Psoas muscle (tissue), 8 donors: ENCODE measurements at places on chromosomes 6 and 20. TPM values are rescaled to one million over a fixed set of nuclear protein-coding genes. Genes with fewer than 3 reads are reported as not detected.

The BPIFB2 gene
- not detected for polyA plus RNA-seq

The ESR1 gene
- 0.93 TPM for polyA plus RNA-seq

The IYD gene
- polyA plus RNA-seq: not detected

The PGK2 gene
- polyA plus RNA-seq: not detected

The MUCL3 gene
- not detected for polyA plus RNA-seq

The TTBK1 gene
- polyA plus RNA-seq: 0.03 TPM

The ZNF318 gene
- 3.4 TPM for polyA plus RNA-seq

The EPB41L2 gene
- polyA plus RNA-seq: 10.1 TPM

The PRKN gene
- 11.7 TPM for polyA plus RNA-seq

The LINC00237 gene
- not detected for polyA plus RNA-seq

The MAP7 gene
- 0.10 TPM for polyA plus RNA-seq

- no peak for DNase-seq
Measured at GRCh38 chr6:108596956-108597355, 36.2 kb downstream of the FOXO3 start.

GRCh38 chr20:23995905-23996666 is 7.5 kb upstream of the GGTLC1 start:
- DNase-seq: no peak

DNA sequence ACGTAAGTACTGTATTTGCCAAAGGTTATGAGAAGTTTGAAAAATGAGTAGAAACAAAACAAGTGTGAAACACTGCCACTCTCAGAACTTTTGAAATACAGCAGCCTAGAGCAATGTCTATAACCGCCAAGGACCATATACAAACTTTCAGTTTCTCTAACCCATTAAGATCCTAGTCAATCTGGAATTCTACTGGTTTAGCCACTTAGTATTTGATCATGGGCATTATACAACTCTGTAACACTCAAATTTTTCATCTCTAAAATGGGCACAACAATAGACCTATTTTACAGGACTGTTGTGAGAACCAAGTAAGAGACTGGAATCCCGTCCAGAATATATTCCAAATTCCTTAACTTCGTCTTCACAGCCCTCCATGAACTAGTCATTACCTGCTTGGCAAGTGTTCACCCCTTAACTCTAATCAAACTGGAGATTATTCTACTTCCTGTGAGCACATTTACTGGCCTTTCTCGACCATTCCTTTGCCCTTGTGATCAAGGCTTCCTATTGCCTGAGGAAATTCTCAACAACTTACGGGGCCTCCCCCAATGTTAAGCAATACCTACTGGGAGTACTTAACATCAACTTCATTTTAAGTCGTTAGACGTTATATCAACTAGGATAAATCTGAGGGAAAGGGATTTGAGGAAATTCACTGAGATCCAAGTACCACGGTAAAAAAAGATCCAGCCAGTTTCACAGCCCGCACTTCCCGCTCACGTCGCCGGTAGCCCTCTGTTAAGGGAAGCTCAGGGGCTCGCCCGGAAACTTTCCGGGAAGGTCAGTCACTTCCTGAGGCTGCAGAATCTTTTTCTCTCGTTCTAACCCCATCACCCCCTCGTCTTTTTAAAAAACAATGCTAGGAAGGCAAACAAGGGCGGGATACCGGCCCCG is 1.1 kb downstream of the EIF2S2 start:
- DNase-seq: no peak

DNA sequence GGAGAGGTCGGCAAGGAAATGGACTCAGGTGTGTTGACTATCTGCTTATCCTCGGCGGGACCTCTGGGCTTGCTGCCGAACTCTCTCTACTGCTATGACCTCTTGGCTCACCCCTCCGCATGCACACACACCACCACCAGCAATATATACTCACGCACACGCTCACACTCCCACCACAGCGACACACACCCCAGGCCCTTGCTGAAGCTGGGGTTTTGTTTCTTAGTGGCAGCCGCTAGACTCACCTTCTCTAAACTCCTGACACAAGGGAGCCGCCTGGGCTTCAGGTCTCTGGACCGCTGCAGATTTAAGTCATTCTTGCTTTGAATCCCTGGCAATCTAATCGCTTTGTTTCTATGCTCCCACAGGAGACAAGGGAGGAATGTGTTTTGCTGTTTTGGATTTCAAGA is 59.4 kb upstream of the BACH2 start:
- DNase-seq: no peak

DNA sequence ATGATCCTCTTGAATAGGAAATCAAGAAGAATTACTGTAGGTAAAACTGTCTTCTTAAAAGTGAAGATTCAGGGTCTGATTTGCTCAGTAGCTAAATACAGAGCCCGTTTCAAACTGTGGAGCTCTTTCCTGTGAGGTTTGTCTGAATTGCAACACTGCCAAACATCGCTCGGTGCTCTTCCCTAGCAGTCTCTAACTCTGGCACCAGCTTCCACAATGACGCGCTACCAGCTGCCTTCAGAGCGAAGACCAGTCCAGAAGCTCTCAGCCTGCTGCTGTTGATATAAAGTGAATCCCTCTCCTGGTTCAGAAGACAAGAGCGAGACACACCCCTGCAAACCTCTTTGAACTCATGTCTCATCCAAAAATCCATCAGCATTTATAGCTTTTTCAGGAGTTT is 447.0 kb downstream of the LMBRD1 start:
- peak; percentile 10 for DNase-seq

DNA sequence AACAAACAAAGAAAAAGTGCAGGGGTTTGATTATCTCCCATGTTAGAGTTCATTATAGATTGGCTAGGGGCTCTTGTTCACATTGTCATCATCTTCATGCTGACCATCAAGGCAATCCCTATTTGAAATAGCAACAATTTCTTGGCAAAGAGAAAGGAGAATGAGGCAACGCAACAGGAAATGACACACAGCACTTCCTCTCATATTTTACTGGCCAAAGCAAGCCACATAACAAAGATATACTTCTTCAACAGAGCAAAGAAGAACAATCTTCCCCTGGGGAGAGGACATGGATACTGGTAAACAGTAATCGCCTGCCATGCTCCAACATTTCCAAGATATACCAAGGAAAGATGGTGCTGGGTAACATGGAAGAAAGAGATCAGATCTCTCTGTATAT is 29.8 kb downstream of the EPM2A start:
- DNase-seq: no peak

GRCh38 chr20:9093218-9093957 is 24.5 kb downstream of the PLCB4 start:
- DNase-seq: no peak

- DNase-seq: no peak
Measured at GRCh38 chr6:5211492-5211891, 49.3 kb downstream of the LYRM4 start.

DNA sequence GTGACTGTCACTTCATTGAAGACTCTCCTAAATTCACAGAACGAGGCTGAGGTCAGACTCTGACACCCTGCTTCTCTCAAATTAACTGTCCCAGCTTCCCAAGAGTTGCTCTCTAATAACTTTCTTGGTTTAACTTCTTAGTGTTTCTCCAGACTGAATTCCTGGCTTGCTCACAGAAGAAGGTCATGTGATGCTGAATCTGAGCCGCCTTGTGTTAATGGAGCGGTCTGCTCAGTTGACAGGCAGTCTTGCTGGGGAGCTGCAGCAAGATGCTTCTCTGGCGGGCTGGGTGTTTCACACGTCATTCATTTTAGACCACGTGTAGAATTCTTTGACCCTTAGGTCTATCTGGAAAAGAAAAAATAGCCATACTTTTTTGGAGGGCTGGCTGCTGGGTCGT is 107.3 kb downstream of the FOXO3 start:
- peak; percentile 72 for DNase-seq

- DNase-seq: no peak
Measured at GRCh38 chr6:167676000-167676665, 150.6 kb upstream of the AFDN start.

DNA sequence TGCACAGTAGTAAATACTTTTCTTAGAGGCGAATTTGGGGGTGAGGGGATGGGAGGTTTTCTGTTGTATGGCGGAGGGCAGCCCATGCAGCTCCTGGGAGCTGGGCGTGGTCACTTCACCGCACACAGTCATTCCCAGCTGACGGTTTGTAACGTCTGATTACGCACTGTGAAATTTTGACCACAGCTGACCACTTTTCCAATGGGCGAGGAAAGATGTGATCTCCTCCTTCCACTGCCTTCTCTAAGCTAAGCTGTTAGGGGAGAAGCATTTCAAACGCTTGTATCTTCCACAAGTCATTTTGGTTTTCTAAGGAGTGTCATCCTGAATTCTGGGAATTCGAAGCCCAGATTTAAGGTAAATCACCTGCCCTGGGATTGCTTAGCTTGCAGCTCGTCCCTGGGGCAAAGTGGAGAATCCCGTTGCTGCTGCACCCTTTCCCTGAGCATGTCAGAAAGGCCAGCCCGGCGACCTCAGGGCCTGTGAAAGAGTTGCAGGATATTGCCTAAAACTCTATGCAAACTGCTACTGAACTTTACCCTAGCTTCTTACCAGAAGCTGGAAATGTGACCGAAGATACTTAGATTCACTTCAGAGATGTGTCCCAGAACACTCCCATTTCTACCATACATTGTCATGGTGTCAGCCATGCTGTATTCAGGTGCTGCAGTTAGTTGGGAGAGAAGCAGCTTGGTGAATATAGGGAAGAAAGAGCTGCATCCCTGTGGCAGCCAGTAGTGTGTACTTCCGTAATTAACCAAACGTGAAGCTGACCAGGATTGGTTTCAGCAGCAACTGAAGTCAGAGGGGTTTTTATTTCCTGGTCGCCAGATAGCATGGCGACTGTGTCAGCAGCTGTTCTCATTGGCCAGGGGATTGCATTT is 58.9 kb downstream of the RREB1 start:
- DNase-seq: no peak

DNA sequence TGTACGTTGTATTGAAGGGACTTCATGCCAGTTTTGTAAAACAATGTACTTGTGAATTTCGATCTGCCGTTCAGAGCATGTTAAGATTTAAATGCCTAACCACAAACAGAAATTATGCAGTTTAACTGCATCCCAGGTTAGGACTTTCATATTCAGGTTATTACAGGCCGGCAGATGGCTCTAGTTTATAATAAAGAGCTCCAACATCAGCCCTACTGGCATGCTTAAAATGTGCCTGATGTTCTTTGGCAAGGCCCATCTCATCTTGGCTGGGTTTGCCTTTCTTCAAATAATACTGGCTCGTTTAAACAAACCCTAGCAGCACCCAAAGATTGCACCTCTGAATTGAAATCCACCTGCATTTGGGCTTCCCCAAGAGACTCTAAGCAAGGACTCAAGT is 169.3 kb upstream of the RIN2 start:
- DNase-seq: no peak

DNA sequence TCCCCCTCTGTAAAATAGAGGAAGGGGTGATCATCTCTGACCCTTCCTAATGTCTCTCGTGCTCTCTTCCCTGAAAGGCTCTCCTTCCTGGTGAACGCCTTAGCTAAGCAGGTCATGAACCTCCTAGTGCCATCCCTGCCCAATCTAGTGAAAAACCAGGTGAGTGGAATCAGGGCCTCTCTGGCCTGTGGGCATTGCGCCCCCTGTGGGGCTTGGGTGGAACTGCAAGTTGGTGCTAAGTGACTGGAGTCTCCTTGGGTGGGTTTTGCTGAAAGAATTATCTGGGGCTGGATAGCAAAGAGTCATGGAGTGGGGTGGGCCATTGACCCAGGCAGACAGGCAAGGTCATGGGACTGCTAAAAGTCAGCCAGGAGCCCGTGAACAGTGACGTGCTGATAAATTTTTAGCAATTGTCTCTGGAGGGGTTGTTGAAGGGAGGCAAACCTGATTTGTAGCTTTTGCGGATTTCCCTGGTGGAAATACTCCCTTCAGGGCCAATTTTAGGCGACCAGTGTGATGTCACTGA is 8.9 kb downstream of the BPIFB1 start:
- DNase-seq: no peak

GRCh38 chr6:132456700-132457143 is 55.4 kb upstream of the MOXD1 start:
- DNase-seq: no peak

GRCh38 chr6:132725947-132726607 is 12.2 kb upstream of the VNN1 start:
- DNase-seq: no peak

- DNase-seq: no peak
Measured at GRCh38 chr6:42436825-42437224, 14.9 kb downstream of the TRERF1 start.

DNA sequence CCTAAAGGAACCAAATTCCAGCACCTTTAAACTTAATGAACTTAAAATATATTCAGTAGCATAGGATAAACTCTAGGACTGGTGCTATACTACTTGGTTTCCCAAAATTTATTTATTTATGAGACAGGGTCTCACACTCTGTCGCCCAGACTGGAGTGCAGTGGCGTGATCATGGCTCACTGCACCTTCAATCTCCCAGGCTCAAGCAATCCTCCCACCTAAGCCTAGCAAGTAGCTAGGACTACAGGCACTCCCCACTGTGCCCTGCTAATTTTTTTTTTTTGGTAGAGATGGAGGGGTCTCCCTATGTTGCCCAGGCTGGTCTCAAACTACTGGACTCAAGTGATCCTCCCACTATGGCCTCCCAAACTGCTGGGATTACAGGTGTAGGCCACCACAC is 21.4 kb downstream of the EIF2S2 start:
- DNase-seq: no peak

DNA sequence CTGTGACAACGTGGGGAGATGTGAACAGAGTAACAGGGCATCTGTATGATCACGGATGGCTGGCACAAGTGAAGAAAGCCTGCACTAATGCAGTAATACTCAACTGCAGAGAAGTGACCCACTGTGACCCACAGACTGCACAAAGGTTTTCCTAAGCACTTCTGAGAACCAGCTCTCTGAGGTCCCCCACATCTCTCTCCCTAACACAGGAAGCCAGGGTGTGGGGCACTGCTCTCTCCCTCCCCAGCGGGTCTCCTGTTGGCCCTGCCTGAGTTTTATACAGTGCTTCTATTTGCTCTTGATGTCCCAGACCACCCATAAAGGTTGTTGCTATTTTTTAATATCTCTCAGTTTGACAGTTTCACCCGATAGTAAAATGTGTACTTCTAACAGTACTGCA is 11.3 kb downstream of the APMAP start:
- no peak for DNase-seq

GRCh38 chr6:10771371-10771894 is 23.8 kb downstream of the TMEM14B start:
- DNase-seq: no peak
